ENCODE measurements at places on chromosomes 4 and X.

- no peaks in the 10 kb centered on the region for H3K36me3 ChIP-seq
- H3K4me3 ChIP-seq, result no peak overlapping the region
- no peak for DNase-seq
- H3K27me3 ChIP-seq, result no peaks in the 10 kb centered on the region
These were observed 19.6 kb upstream of the SOWAHD start for GRCh38 chrX:119738742-119739141.

DNA sequence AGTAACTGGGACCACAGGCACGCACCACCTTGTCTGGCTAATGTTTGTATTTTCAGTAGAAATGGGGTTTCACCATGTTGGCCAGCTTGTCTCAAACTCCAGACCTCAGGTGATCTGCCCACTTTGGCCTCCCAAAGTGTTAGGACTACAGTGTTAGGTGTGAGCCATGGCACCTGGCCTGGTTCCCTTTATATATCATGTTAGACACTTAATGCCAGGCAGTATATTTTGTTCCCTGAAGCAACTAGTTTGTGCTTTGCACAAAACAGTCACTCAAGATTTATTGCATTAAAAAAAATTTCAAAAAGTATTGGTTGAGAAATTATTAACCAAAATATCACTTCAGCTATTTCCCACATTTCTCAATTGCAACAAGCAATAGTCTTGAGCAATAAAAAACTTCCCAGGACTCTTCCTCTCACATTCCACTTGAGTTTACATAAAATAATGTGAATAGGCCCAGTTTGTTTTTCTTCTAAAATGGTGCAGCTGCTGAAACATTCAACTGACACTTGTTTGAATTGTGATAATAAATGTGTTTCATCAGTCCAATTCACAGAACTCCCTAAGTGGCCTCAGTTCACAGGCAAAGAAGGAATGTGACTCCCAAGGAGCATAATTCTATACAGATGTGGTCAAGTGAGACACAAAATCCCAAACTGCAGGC is 22.7 kb downstream of the CXCL1 start:
- no peaks in the 10 kb centered on the region for H3K27me3 ChIP-seq
- H3K4me1 ChIP-seq, result no peaks in the 10 kb centered on the region
- H3K4me3 ChIP-seq, result no peak overlapping the region

- peaks cover 16% of the 10 kb centered on the region for H3K36me3 ChIP-seq
- H3K27me3 ChIP-seq, result no peaks in the 10 kb centered on the region
- H3K27ac ChIP-seq, result no peak overlapping the region
- H3K4me1 ChIP-seq, result no peaks in the 10 kb centered on the region
- DNase-seq, result no peak
- no peak overlapping the region for H3K4me3 ChIP-seq
These were observed 81.7 kb downstream of the ALPK1 start for GRCh38 chr4:112378858-112379257.

DNA sequence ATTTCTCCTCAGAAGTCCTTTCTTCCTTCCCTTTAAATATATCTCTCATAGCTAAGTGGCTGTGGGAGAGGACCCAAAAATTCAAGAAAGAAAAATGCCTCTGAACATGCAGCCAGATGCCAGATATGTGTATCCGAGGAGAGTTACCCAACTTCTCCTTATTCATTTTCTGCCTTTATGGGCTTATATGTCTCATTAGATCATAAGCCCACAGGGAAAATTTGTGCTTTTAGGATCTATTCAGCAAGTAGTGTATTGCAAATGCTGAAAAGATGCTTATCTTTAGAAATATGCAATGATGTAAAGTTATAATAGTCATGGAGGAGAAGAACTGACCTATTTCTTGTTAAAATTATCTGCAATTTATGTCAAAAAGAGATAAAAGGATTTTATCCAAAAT is 371.8 kb upstream of the NOCT start:
- no peaks in the 10 kb centered on the region for H3K36me3 ChIP-seq
- DNase-seq, result no peak
- H3K27me3 ChIP-seq, result peaks cover 3% of the 10 kb centered on the region

- no peak overlapping the region for H3K4me3 ChIP-seq
- no peak for DNase-seq
- H3K27ac ChIP-seq, result no peak overlapping the region
- H3K4me1 ChIP-seq, result no peaks in the 10 kb centered on the region
- H3K36me3 ChIP-seq, result no peaks in the 10 kb centered on the region
These were observed 60.9 kb upstream of the SORBS2 start for GRCh38 chr4:185872747-185873380.
